ENCODE measurements at places on chromosomes 3 and 15.
A peak's percentile ranks its signal among the peaks of the same experiment; 100 is the strongest.

DNA sequence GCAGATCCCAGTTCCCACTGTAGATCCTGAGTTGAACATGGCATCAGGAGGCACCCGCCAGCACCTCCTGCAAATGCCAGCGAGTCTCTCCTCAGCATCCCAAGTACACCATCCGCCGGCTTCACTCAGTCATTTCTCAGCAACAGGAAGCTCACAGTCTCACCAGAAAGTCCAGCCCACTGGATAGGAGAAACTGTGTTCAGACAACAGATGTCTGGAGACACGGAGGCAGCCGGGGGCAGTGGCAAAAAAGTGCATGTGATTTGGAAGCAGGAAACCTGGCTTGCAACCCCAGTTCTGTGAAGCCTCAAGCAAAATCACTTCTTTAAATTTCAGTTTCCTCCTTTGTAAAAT, 68.7 kb downstream of the SRGAP3 start:
- H3K36me3 ChIP-seq, result no peaks in the 10 kb centered on the region
- peaks cover 38% of the 10 kb centered on the region for H3K4me1 ChIP-seq
- H3K27ac ChIP-seq, result no peak overlapping the region
- no peak for DNase-seq
- H3K27me3 ChIP-seq, result no peaks in the 10 kb centered on the region
- H3K4me3 ChIP-seq, result no peak overlapping the region

DNA sequence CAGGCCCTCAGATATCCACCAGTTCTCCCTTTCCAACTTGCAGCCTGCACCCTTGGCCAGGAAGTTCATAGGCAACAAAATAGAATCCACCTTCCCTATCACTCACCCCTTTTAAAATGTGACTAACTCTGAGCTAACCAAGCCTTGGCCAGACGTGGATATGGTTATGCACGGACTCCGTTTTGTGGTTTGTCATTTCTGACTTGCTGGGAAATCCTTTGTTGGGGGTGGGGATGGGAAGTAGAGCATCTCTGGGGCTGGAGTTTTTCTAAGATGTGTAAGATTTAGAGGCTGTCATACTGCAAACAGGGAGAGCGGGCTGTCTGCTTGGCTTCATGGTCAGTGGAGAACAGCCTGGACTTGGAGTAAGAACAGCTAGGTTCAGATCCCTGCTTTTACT, 62.6 kb downstream of the SMAD3 start:
- no peak overlapping the region for H3K4me3 ChIP-seq
- peaks cover 41% of the 10 kb centered on the region for H3K4me1 ChIP-seq
- H3K27me3 ChIP-seq, result no peaks in the 10 kb centered on the region
- H3K36me3 ChIP-seq, result peaks cover 2% of the 10 kb centered on the region
- no peak overlapping the region for H3K27ac ChIP-seq

DNA sequence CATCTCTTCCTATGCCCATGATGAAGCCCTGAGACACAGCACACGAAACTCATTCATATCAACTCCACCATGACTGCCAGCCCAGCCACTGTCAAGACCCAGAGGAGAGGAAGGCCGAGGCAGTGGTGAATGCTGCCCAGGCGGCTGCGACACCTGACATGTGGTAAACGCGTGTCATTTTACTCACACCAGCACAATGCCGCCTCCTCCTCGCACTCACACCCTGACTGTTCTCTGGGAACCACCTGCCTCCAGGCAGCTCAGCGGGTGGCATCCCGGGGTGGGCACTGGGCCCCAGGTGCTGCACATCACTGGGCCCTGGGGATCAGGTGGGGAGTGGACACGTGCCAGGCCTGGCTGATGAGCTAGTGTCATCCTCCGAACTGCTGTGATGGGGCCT, 21.5 kb downstream of the KLHL25 start:
- H3K27me3 ChIP-seq, result no peaks in the 10 kb centered on the region
- no peaks in the 10 kb centered on the region for H3K4me1 ChIP-seq
- no peak for DNase-seq
- H3K36me3 ChIP-seq, result no peaks in the 10 kb centered on the region
- H3K4me3 ChIP-seq, result no peak overlapping the region

- H3K27me3 ChIP-seq, result no peaks in the 10 kb centered on the region
- DNase-seq, result no peak
- peaks cover 19% of the 10 kb centered on the region for H3K4me1 ChIP-seq
- no peak overlapping the region for H3K4me3 ChIP-seq
- no peaks in the 10 kb centered on the region for H3K36me3 ChIP-seq
These were observed 57.9 kb downstream of the TRAK1 start for GRCh38 chr3:42148982-42149432.

GRCh38 chr15:40063563-40064011, 24.6 kb upstream of the SRP14 start:
- no peak overlapping the region for H3K27ac ChIP-seq
- DNase-seq, result no peak
- no peak overlapping the region for H3K4me3 ChIP-seq
- peaks cover 3% of the 10 kb centered on the region for H3K4me1 ChIP-seq
- H3K36me3 ChIP-seq, result no peaks in the 10 kb centered on the region
- no peaks in the 10 kb centered on the region for H3K27me3 ChIP-seq

GRCh38 chr15:59388670-59389069, 16.0 kb upstream of the MYO1E start:
- no peak for DNase-seq
- peaks cover 17% of the 10 kb centered on the region for H3K4me1 ChIP-seq
- peaks cover 2% of the 10 kb centered on the region for H3K27me3 ChIP-seq
- H3K36me3 ChIP-seq, result no peaks in the 10 kb centered on the region
- no peak overlapping the region for H3K4me3 ChIP-seq

GRCh38 chr3:171736556-171736955, 73.7 kb downstream of the PLD1 start:
- no peak overlapping the region for H3K4me3 ChIP-seq
- H3K27me3 ChIP-seq, result no peaks in the 10 kb centered on the region
- no peak for DNase-seq
- H3K4me1 ChIP-seq, result no peaks in the 10 kb centered on the region
- H3K36me3 ChIP-seq, result no peaks in the 10 kb centered on the region

- H3K27me3 ChIP-seq, result no peaks in the 10 kb centered on the region
- peaks cover 13% of the 10 kb centered on the region for H3K36me3 ChIP-seq
- no peak overlapping the region for H3K4me3 ChIP-seq
- H3K4me1 ChIP-seq, result peaks cover 51% of the 10 kb centered on the region
- peak; percentile 65 for DNase-seq
- peak overlapping the region; percentile 8 for H3K27ac ChIP-seq
These were observed 1.4 kb downstream of the CIAO2A start for GRCh38 chr15:64092075-64092820.

DNA sequence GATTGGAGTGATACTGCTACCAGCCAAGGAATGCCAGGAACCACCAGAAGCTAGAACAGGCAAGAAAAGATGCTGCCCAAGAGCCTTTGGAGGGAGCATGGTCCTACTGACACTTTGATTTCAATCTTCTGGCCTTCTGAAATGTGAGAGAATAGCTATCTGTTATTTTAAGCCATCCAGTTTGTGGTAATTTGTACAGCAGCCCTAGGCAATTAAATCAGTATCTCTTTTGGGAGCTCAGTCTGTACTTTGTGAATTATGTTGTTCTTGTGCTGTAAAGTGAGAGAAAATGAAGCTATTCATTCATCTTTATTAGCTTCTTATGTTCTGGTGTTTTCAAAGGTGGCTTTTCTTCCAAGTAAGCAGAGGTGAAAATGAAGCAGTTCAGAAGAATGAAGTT, 381.3 kb downstream of the PDCD6IP start:
- H3K4me1 ChIP-seq, result no peaks in the 10 kb centered on the region
- H3K27ac ChIP-seq, result no peak overlapping the region
- no peaks in the 10 kb centered on the region for H3K36me3 ChIP-seq
- no peaks in the 10 kb centered on the region for H3K27me3 ChIP-seq

GRCh38 chr3:32815841-32816438, 1.9 kb upstream of the TRIM71 start:
- H3K27ac ChIP-seq, result no peak overlapping the region
- H3K27me3 ChIP-seq, result peaks cover 11% of the 10 kb centered on the region
- no peak overlapping the region for H3K4me3 ChIP-seq
- no peak for DNase-seq
- no peaks in the 10 kb centered on the region for H3K36me3 ChIP-seq

- H3K27me3 ChIP-seq, result no peaks in the 10 kb centered on the region
- H3K27ac ChIP-seq, result no peak overlapping the region
- no peaks in the 10 kb centered on the region for H3K36me3 ChIP-seq
- DNase-seq, result no peak
These were observed 590.0 kb upstream of the ADAMTS9 start for GRCh38 chr3:65277798-65278197.

All from natural killer cell (primary cell).